ENCODE measurements at places on chromosomes 11 and 22.

GRCh38 chr11:14336507-14337503, 22.2 kb downstream of the RRAS2 start:
- peak; percentile 43 for DNase-seq

DNA sequence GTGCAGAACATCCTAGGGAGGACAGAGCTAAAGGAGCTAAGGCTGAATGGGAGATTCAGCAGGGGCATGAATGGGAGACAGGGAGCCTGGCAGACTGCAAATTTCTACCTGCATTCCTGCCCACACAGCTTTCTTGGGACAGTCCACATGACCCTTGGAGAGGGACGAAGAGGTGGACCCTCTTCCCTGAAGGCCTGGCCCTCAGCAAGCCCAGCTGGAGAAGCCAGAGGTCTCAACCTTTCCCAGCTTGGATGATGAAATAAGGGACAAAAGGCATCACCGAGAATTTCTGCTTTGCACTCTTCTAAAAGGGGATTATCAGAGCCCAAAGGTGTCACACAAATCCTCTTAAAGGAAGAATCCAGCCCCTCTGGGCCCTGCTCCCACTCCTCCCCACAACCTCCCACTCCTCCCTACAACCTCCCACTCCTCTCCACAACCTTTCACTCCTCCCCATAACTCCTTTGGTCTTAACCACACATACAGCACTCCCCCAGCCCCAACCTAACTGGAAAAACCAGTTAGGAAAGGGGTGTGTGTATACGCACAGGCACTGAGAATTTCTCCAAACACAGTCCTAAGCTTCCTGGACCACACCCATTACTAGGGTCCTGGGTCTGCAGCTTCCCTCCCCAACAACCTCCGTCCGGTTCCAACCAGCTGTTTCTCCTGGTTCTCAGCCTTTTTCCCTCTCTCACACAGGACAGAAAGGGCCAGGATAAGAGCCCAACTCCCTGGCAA, 38.4 kb downstream of the RPL27A start:
- no peak for DNase-seq

DNA sequence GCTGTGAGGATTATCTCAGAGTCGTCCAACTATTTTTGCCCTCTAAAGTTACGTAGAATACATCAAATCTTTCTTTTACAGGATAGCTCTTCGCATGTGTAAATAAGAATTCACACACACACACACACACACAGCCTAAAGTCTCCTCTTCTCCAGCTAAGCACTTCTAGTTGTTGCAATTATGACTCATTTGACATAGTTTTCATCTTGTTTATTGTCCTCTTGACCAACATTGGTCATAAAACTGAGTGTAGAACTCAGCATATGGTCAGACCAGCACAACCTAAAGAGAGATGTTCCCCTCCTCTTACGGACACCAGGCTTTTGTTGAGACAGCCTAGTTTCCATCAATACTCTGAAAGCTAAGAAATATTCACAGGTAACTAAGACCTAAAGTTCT, 234.2 kb downstream of the BLID start:
- DNase-seq = no peak

- DNase-seq = no peak
Measured at GRCh38 chr11:132451942-132452601, 1080.2 kb downstream of the OPCML start.

GRCh38 chr11:14617241-14618027, 26.2 kb upstream of the PDE3B start:
- DNase-seq = no peak

- no peak for DNase-seq
Measured at GRCh38 chr11:57473285-57473841, 13.0 kb downstream of the RTN4RL2 start.

GRCh38 chr22:25076336-25076735, 123.3 kb upstream of the CRYBB3 start:
- DNase-seq = peak; percentile 59

GRCh38 chr22:24506802-24507438, 11.8 kb downstream of the UPB1 start:
- no peak for DNase-seq

GRCh38 chr11:45321669-45322068, 35.5 kb upstream of the SYT13 start:
- DNase-seq = no peak

DNA sequence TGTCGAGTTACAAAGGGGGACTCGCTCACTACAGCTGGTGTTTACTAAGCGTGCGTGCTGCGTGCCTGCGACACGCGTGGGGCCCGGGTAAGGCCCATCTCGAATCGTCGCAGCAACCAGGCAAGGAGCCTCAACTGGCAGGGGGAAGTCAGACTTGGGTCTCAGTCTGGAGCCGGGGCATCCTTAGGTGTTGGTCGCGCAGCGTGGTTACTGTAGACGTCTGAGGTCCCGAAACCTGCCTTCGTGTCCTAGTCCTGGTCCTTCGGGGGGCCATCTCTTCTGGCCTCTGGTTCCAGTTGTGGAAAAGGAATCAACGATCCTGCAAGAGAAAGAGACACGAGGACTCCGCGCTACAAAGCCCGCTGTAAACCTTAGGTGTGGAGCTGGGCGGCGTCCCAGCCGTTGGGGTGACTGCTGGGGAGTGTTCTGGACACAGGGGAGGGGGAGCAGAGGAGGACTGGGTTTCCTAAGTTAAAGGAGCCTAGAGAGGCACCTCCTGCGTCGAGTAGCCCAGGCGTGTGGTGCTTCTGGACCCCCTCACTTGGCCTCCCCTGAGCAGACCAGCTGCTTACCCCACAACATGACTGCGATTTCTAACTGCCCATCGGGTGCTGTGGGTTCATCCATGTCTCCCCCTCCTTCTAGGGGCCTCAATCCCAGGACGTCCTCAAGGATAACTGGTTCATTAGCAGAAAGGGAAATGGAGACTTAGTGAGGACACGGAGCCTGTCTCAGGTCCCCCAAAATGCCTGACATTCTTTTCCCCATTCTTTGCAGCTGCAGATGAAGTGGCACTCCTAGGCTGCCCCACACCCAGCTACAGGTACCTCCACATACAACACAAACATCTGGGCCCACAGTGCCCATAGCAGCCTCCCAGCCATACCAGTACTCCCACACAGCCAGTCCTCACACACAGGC, 4.9 kb upstream of the WNT11 start:
- no peak for DNase-seq

DNA sequence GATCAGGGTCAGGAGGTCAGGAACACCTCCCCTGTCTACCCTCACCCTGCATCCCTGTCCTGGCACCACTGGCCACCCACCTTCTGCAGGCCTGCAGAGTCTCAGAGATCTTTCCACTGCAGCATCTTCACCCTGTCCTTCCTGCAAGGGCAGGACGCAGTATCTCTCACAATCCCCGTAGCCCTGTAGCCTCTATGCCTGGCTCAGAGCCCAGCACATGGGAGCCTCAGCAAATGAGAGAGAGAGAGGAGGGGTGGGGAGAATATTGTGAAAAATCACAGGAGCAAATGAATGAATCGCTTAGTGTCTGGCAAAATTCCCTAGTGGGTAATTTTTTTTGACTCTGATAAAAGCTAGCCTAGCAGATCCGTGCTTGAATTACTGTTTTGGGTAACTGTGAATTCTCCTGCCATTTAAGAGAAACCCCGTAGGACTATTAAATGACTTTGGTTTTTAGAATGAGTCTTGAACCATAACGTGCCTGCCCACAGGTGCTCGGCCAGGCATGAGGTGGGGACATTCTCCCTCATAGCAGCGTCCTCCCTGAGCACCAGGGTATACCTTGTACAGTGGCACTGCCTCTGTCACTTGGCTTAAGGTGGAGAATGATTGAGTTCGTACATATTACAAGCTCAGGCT, 91.5 kb downstream of the MORC2 start:
- no peak for DNase-seq

DNA sequence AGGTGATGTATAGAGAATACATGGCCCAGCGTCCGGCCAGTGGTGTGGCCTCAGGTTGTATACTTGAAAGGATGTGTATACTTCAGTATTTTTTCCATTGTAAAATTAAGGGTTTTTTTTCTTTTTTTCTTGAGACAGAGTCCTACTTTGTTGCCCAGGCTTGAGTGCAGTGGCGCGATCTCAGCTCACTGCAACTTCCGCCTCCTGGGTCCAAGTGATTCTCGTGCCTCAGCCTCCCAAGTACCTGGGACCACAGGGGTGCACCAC, 15.8 kb downstream of the ZBTB16 start:
- DNase-seq = no peak

DNA sequence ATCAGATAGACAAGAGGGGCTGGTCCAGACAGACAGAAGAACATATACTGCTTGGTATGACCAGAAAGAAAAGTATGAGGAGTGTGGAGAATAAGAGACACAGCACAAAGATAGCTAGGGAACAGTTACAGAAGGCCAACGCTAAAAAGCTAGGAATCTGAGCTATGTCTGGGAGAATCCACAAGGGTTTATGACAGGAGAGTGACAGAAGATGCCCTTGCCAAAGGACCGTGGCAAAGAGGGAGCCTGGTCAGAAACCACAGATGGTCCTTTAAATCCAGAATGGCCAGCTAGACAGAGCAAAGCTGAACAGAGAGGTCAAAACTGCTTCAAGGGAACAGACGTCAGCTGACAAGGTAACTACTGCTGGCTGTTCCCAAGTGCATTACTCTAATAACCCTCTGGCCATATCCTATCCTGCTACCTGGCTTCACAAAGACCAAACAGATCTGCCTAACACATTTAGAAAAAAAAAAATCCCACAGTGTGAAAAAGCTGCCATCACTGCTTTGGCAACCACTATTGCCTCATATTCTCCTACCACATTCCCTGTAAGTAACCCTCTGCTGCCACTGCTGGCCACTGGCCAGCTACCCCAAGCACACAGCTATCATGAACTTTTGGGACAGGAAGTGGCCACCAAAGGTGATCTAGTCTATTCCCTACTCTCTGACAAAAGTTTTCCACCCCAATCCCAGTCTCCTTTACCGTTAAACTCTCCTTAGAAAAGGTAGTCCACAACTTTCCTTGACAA, 7.3 kb downstream of the SERGEF start:
- no peak for DNase-seq

DNA sequence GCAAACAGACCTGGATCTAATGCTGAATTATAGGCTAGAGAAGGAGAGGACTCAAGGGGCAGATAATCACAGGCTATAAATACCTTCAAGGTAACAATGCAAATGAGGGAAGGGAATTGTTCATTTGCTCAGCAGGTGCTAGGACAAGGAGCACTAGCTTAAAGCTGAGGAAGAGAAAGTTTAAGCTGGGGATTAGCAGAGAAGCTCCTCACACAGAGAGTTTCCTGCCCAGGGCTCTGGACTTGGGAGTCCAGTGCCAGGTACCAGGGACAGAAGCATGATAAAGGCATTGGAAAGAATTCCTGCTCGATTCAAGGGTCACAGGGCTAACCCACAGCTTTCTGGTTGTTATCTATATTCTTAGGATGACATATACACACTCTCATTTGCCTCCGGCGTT, 509.9 kb downstream of the NTM start:
- DNase-seq = no peak

GRCh38 chr11:69496631-69497220, 15.3 kb downstream of the LINC01488 start:
- no peak for DNase-seq

Data from CD4-positive, alpha-beta T cell treated with Interleukin-15 for 4 hours (primary cell).